ENCODE measurements at places on chromosomes 1 and 21. TPM values are rescaled to one million over a fixed set of nuclear protein-coding genes. Genes with fewer than 3 reads are reported as not detected.
A peak's percentile ranks its signal among the peaks of the same experiment; 100 is the strongest.

IL22RA1 gene
- polyA plus RNA-seq = 0.30 TPM

DNA sequence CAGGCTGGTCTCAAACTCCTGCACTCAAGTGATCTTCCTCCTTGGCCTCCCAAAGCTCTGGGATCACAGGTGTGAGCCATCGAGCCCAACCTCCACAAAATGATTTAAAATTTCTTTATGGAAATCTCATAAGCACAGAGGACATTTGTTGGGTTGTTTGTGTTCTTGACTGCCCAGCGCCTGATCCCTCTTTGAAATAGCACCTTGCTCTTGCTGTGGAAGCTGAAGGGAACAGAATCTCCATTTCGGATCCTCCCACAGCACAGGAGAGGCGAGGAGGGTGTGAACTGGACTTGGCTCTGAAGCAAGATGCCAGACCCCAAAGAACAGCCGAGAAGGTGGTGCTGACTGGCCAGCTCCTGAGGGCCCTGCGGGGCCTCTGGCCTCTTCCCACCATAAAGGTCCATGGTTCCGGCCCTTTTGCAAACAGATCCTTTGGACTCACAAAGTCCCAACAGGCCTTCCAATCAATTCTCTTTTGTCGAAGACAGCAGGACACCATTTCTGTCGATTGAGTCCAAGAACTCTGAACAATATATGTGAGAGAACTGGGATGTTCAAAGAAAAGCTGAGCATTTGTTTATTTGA is 45.6 kb upstream of the COA6 start:
- peaks cover 16% of the 10 kb centered on the region for H3K27me3 ChIP-seq
- DNase-seq = no peak
- no peaks in the 10 kb centered on the region for H3K36me3 ChIP-seq
- H3K27ac ChIP-seq = no peak overlapping the region
- no peaks in the 10 kb centered on the region for H3K4me1 ChIP-seq
- H3K4me3 ChIP-seq = no peak overlapping the region

DNA sequence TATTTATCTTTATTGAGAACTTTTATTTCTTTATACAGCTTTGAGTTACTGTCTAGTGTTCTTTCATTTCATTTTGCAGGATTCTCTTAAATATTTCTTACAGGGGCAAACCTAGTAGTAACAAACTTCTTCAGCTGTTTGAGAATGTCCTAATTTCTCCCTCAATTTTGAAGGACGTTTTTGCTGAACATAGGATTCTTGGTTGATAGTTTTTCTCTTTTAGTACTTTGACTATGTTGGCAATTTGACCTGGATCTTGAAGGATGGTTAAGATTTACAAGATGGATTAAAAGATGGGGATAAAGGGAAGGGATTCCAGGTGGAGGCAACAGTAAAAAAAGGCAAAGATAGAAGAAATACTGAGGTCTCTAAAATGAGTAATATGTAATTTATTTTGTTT is 38.9 kb downstream of the XPR1 start:
- H3K4me1 ChIP-seq = no peaks in the 10 kb centered on the region
- DNase-seq = peak; percentile 20
- no peak overlapping the region for H3K4me3 ChIP-seq
- H3K36me3 ChIP-seq = peaks cover 2% of the 10 kb centered on the region

HFM1 gene
- 0.55 TPM for polyA plus RNA-seq

DNA sequence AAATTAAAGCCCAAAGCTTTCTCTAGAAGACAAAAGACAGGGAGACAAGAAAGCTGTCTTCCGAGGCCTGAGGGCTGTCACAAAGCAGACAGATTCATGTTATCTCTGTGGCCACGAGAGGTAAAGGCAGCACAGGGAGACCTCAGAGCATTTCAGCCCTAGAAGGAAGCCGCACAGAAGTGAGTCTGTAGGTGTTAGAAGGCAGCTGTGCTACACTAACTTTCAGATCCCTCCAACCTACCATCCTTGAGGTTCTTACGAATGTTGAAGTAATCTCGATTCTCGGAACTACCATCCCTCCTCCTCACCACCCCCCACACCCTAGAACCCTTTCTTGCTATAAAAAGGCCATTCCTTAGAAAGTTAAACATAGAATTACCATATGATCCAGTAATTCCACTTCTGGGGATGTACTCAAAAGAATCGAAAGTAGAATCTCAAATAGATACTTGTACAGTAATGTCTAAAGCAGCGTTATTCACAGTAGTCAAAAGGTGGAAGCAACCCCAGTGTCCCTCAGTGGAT is 21.5 kb upstream of the LYST start:
- no peaks in the 10 kb centered on the region for H3K36me3 ChIP-seq
- no peaks in the 10 kb centered on the region for H3K27me3 ChIP-seq
- no peak overlapping the region for H3K4me3 ChIP-seq
- H3K27ac ChIP-seq = no peak overlapping the region

- DNase-seq = no peak
- H3K27me3 ChIP-seq = no peaks in the 10 kb centered on the region
- H3K4me3 ChIP-seq = no peak overlapping the region
- peaks cover 3% of the 10 kb centered on the region for H3K36me3 ChIP-seq
- H3K27ac ChIP-seq = no peak overlapping the region
Observed at GRCh38 chr21:36204980-36205379, 48.4 kb downstream of the DOP1B start.

DNA sequence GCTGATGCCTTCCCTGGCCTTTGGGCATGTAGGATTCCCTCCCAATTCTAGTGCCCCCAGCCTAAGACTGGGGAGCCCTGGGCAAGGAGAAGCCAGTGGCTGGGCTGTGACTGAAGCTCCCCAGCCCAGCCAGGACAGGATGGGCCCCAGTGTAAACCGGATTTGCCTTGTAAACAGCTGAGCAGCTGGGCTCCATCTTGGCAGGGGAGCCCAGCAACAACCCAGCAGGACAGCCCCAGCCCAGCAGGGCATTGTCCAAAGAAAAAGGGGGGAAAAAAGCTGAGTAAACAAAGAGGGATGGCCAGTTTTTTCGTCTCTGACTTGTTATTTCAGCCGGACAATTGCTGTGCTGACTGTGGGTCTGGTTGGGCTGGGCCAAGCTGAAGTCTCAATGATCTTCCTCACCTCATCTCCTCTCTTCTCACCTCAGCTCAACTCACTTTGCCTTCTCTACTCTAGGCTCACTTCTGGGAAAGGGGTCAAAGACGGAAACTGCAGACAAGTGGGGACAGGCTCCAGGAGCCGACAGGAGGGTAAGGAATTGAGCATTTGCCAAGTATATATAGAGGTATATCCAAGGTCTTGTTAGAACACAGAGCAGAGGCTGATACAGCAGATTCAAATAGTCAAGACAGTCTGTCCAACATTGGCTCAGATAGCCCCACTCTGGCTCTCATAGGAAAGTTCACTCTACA is 97.7 kb downstream of the TMEM53 start:
- H3K36me3 ChIP-seq = no peaks in the 10 kb centered on the region
- peaks cover 2% of the 10 kb centered on the region for H3K4me1 ChIP-seq
- no peaks in the 10 kb centered on the region for H3K27me3 ChIP-seq
- H3K27ac ChIP-seq = no peak overlapping the region
- peak; percentile 57 for DNase-seq

DNA sequence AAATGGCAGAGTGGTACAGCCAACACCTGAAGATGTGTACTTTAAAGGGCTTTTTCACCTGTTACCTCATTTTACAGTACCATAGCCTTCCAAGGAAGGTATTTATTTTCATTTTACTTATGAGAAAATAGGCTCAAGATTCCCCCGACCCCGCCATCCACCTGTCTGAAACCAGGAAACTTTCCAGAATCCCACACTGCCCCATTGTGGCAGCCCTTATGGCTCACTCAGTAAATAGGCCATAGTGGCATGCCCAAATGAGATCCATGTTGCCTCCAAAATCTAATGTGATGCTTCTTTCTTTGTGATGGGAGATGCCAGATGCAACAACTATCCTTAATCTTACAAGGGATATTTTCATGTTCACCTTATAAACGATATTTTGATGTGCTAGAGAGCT is 97.8 kb downstream of the EBNA1BP2 start:
- DNase-seq = no peak
- no peaks in the 10 kb centered on the region for H3K4me1 ChIP-seq
- H3K27me3 ChIP-seq = no peaks in the 10 kb centered on the region
- H3K27ac ChIP-seq = no peak overlapping the region

HMCN1 gene
- polyA plus RNA-seq = 4.7 TPM

- peak overlapping the region; percentile 93 for H3K27ac ChIP-seq
- peaks cover 14% of the 10 kb centered on the region for H3K36me3 ChIP-seq
- peaks cover 6% of the 10 kb centered on the region for H3K4me1 ChIP-seq
- H3K27me3 ChIP-seq = peaks cover 32% of the 10 kb centered on the region
Observed at GRCh38 chr1:155128755-155129473, 1.2 kb downstream of the EFNA1 start.

SPRR2E gene
- 0.33 TPM for polyA plus RNA-seq

- H3K36me3 ChIP-seq = no peaks in the 10 kb centered on the region
- H3K4me3 ChIP-seq = no peak overlapping the region
- H3K27ac ChIP-seq = no peak overlapping the region
- no peaks in the 10 kb centered on the region for H3K4me1 ChIP-seq
Observed at GRCh38 chr1:162380061-162380846, 1.3 kb upstream of the C1orf226 start.

- H3K4me3 ChIP-seq = no peak overlapping the region
- no peaks in the 10 kb centered on the region for H3K36me3 ChIP-seq
- H3K4me1 ChIP-seq = no peaks in the 10 kb centered on the region
Observed at GRCh38 chr1:94579876-94580294, 38.3 kb upstream of the F3 start.

ZBTB8A gene
- polyA plus RNA-seq = 2.7 TPM

RAB3GAP2 gene
- polyA plus RNA-seq = 7.5 TPM

GRCh38 chr1:184800876-184801275 is 46.2 kb upstream of the EDEM3 start:
- DNase-seq = no peak
- H3K27ac ChIP-seq = no peak overlapping the region
- no peaks in the 10 kb centered on the region for H3K27me3 ChIP-seq
- no peaks in the 10 kb centered on the region for H3K4me1 ChIP-seq
- peaks cover 31% of the 10 kb centered on the region for H3K36me3 ChIP-seq

GRCh38 chr21:44695184-44695583 is 1.8 kb upstream of the KRTAP10-12 start:
- no peaks in the 10 kb centered on the region for H3K4me1 ChIP-seq
- H3K27ac ChIP-seq = no peak overlapping the region
- no peak overlapping the region for H3K4me3 ChIP-seq

GRCh38 chr1:42926879-42927242 is 31.8 kb downstream of the SLC2A1 start:
- H3K36me3 ChIP-seq = peaks cover 10% of the 10 kb centered on the region
- no peaks in the 10 kb centered on the region for H3K27me3 ChIP-seq
- H3K27ac ChIP-seq = no peak overlapping the region
- H3K4me1 ChIP-seq = peaks cover 5% of the 10 kb centered on the region

- no peaks in the 10 kb centered on the region for H3K27me3 ChIP-seq
- no peak for DNase-seq
- H3K27ac ChIP-seq = no peak overlapping the region
- H3K36me3 ChIP-seq = no peaks in the 10 kb centered on the region
Observed at GRCh38 chr1:183937611-183938010, 99.9 kb downstream of the COLGALT2 start.

RNF207 gene
- 8.0 TPM for polyA plus RNA-seq

CLCNKA gene
- 0.10 TPM for polyA plus RNA-seq

DNA sequence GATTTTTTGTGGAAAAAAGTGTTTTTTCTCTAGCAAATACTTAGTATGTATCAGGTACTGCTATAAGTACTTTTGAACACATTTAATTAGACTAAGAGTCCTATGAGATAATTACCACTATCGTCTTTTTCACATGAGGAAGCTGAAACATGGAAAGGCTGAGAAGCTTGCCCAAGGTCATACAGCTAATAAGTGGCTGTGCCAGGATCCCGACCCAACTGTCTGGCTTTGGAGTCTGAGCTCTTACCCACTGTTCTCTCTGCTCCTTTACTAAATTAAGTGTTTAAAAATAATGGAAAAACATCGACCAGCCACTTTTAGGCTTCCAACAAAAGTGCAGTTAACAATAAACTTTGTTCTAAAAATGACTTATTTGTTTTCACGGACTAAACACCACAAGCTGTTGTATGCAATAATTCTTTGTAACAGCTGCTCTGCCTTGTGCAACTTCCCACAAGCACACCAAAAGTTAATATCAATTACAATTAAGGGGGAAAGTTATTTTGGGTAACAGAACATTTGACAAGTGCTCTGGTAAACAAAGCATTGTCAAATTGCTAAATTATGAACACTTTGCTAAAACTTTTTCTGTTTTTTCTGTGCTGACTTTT is 75.7 kb downstream of the CRB1 start:
- H3K27me3 ChIP-seq = no peaks in the 10 kb centered on the region
- no peak overlapping the region for H3K27ac ChIP-seq
- H3K36me3 ChIP-seq = no peaks in the 10 kb centered on the region
- no peaks in the 10 kb centered on the region for H3K4me1 ChIP-seq
- DNase-seq = peak; percentile 16

DNA sequence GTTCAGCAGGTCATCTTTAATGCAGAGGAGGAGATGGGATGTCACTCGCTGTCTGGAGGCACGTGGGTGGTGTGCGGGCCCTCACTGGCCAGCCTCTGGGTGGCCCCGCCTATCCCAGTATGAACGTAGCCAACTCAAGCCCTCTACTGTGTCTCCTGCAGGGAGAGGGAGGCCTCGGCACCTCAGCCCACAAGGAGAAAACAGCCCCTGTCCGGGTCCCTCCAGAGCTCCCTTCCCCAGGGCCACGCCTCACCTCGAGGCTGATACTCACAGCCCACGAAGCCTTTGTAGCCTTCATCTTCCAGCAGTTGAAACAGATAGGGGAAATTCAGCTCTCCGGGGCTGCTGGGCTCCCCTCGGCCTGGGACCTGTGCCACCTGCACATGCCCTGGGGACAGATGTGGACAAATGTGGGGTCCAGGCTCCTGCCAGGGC is 2.6 kb downstream of the HYI start:
- H3K27ac ChIP-seq = no peak overlapping the region
- peaks cover 21% of the 10 kb centered on the region for H3K36me3 ChIP-seq
- no peak for DNase-seq
- no peak overlapping the region for H3K4me3 ChIP-seq
- no peaks in the 10 kb centered on the region for H3K27me3 ChIP-seq

DNA sequence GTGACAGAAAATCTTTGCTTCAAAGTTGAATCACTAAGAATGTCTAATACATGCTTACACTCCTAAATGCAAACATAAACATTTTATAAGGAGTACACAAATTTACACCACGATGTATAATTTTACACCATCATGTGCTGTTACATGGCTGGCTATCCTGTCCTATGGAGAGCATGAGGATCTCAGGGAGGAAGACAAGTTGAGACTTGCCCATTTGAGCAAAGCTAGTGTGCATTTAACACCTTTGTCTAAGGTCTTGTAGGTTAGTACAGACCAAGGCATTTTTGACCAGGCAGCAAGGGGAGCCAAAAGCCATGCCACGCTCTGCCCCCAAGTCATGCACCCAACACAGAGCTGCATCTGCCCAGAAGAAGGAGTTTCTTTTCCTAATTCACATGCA is 14.5 kb upstream of the COG2 start:
- no peaks in the 10 kb centered on the region for H3K4me1 ChIP-seq
- no peak for DNase-seq
- H3K4me3 ChIP-seq = no peak overlapping the region
- H3K27ac ChIP-seq = no peak overlapping the region
- H3K27me3 ChIP-seq = no peaks in the 10 kb centered on the region
- H3K36me3 ChIP-seq = no peaks in the 10 kb centered on the region

NOS1AP gene
- polyA plus RNA-seq = 0.73 TPM

LYPD8 gene
- not detected for polyA plus RNA-seq

CRYBG2 gene
- 1.5 TPM for polyA plus RNA-seq
